Activated naive CD4-positive, alpha-beta T cell treated with anti-CD3 and anti-CD28 coated beads, Interleukin-2, amount 10 ng/mL, durations not matched to agents 7 days and 5 days (primary cell): ENCODE measurements at places on chromosomes 4 and X.

DNA sequence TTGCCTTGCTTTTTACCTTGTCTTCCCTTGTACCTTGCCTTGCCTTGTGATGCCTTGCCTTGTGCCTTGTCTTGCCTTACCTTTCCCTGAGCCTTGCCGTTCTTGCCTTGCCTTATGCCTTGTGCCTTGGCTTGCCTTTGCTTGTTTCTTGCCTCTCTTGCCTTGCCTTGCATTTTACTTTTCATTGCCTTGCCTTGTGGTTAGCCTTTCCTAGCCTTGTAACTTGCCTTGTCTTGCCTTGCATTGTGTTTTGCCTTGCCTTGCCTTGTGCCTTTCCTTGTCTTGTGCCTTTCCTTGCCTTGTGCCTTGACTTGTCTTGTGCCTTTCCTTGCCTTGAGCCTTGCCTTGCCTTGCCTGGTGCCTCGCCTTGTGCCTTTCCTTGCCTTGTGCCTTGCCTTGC, 84.6 kb downstream of the TAB3 start:
- no peak for DNase-seq

DNA sequence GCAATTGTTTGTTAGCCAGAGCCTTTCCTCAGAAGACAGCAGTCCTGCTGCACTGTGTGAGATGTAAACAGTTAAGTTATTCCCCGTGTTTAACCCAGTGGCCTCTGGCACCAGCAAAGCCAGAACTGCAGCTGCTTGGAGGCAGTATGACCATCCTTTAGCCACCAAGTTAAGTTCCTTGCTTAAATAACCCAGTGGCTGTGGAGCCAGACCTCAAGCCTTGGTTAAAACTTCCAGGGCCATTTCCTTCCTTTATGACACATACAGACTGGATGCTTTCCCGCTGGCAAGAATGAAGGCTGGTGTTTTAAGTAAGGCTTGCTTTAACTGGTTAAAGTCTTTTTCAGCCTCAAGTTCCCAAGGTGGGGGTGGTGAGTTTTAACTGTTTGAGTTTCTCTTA, 379.8 kb downstream of the DCAF12L2 start:
- no peak for DNase-seq

GRCh38 chr4:15078682-15079642, 76.7 kb downstream of the CPEB2 start:
- DNase-seq, result no peak

- DNase-seq, result peak; percentile 24
These were observed 763.8 kb upstream of the AADAT start for GRCh38 chr4:170853422-170854021.

- DNase-seq, result no peak
These were observed 7.0 kb upstream of the TLR3 start for GRCh38 chr4:186061921-186062320.

DNA sequence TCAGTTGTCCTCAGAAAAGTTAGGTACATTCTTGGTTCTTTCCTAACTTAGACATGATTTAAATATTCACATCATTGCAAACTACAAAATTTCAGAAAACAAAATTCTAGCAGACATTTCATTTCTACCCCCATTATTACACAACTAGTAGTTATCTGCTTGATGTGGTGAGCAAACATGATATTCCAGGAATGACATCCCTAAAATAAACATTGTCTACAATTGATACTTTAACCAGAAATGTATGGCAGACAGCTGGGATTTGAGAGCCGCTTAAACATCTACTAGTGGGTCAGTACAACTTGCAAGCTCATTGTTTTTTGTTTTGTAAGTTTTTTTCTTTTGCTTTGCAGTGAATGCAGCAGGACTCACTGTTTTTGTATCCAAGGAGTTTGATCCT, 32.1 kb upstream of the AMBN start:
- DNase-seq, result no peak

- no peak for DNase-seq
These were observed 1851.1 kb upstream of the IGFBP7 start for GRCh38 chr4:58961283-58961682.

- DNase-seq, result no peak
These were observed 160.0 kb downstream of the SMIM20 start for GRCh38 chr4:26073886-26074560.

GRCh38 chrX:48592971-48593370, 4.3 kb upstream of the WDR13 start:
- no peak for DNase-seq

GRCh38 chr4:78922207-78922606, 17.0 kb downstream of the PAQR3 start:
- DNase-seq, result no peak

DNA sequence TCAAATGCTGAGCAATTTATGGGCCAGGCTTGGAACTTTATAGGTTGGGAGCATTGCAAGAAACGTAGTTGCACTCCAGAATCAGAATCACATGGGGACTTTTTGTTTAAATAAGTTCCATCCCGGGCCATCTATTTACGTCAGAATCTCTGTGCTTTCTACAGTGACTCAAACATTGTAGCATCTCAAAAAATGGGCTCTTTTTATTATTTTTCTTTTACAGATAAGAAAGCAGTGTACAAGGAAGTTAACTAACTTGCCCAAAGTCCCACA, 10.2 kb downstream of the CC2D2A start:
- DNase-seq, result no peak

- DNase-seq, result peak; percentile 28
These were observed 6.9 kb upstream of the CLOCK start for GRCh38 chr4:55553441-55554201.

DNA sequence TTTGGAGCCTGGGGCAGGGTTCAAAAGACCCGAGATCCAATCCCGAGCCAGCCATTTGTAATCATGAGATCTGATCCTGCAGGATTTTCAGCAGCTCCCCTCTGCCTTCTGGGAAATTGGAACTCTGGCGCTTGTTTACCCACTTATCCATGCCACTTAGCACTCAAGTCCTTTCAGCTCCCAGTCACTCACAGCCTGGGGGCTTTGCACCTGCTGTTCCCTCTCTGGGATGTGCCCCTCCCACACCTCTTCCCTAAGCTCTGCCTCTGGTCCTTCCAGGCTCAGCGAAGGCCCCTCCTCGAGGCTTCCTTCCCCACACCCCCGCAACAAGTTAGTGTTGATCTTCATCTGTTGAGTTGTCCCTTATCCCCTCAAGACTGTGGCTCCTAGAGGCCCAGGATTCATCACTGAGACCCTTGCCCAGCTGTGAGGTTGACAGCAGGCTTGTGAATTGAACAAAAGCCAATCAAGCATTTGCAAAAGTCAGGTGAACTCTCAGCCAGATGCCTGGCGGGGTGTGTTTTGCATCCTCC, 99.1 kb upstream of the AFAP1 start:
- DNase-seq, result no peak

DNA sequence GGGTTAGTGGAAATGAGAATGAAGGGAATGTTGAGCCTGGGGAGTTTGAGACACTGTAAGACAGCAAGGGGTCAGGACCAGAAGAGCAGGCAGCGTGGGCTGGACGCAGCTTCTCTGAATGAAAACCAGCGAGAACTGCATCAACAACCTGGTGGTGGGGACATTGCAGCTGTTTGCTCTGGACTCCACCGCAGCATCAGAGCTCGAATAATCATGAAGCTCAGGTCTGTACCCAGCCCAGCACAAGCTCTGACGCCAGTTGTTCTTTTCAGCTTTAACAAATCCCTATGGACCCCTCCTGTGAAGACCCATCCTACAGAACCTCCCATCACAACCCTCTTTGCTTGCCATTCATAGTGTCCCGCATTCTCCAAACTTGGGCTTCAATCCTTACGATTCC, 106.8 kb upstream of the PNPLA4 start:
- DNase-seq, result no peak

- no peak for DNase-seq
These were observed 48.0 kb upstream of the PDLIM5 start for GRCh38 chr4:94403751-94404150.

DNA sequence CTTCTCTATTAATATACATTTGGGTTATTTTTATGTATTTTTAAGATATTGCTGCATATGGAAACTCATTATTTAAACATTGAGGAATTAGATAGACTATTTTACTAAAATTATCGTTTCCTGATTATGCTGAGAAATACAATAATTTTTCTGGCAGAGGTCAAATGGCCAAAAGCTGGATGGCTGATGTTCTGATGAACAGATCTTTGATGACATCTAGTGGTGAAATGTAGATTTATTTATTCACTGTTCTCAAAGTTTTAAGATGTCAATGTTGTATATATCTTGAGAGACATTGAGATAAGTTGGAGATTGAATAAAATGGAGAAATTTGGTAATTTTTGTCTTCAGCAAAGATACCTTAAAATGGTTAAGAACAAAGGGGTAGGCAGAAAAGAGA, 96.2 kb downstream of the UGT8 start:
- no peak for DNase-seq

DNA sequence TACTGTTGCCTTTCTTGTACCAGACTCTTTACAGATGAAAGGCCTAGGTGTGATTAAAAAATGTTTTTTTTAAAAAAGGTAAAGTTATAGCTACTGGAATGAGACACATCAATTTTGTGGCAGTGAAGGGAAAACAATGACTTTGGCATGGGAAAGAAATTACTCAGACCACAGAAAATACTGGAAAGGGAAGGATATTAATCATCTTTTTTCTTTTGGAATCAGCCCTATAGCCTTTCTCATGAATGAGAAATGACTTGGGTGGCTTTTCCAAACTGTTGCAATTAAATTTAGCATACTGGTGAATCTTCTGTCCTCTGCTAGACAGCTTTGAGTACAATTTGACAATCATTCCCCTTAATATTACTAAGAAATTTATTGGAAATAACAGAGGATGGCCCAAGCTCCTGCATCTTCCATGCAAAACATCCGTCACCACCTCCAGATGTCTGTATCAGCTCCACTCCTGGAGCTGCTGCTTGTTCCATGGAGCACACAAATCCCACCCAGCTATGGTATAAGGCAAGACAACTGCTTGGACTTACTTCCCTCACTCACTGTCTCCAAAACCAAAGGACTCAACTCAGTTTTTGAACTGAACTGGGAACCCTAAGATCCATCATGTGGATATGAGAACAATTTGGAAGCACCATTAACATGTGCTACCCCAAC, 97.6 kb upstream of the ARSJ start:
- DNase-seq, result no peak

GRCh38 chr4:107897823-107898222, 33.5 kb upstream of the CYP2U1 start:
- DNase-seq, result no peak

DNA sequence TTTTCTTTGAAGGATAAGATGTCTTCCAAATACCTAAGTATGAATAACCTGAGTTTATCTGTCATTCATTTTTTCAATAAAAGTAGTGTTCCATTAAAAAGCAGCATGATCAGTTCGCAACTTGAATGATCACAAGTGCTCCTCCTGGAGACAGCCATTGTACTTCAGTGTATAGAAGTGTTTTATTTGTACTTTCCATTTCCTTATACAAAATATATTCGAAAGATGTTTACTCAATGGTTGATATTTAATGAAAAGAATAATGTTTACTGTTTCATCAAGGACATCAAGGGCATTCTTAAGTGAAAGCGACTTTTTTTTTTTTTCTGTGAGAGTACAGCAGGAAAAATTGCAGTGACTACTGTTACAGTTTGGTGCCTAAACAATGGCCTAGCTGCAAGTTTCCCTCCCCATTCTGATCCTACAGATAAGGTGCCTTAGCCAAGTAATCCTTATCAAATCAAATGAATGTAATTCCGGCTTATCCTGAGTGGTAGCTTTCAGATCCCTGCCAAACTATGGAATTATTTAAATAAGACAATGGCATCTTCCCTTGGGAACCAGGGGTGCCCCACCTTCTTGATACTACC, 69.0 kb upstream of the IL15 start:
- DNase-seq, result no peak

GRCh38 chr4:147037069-147037468, 91.4 kb upstream of the TTC29 start:
- no peak for DNase-seq

DNA sequence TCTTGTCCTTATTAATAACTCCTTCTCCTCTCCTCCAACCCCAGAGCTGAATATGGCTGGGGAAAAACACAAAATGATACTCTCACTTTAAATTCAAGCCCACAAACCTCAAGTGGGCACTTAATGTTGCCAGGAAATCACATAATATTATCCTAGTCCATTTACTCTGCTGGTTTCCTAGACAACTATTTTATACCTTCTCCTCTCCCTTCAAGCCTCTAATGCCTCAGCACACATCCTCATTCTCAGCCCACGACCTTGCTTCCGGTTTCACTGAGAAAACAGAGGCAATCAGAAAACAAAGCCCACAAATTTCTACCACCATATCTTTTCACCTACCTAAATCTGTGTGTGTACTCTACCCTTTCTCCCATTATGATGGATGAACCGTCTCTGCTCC, 12.1 kb upstream of the CLCN5 start:
- peak; percentile 22 for DNase-seq

- no peak for DNase-seq
These were observed 18.5 kb downstream of the ADRA2C start for GRCh38 chr4:3784454-3785291.

DNA sequence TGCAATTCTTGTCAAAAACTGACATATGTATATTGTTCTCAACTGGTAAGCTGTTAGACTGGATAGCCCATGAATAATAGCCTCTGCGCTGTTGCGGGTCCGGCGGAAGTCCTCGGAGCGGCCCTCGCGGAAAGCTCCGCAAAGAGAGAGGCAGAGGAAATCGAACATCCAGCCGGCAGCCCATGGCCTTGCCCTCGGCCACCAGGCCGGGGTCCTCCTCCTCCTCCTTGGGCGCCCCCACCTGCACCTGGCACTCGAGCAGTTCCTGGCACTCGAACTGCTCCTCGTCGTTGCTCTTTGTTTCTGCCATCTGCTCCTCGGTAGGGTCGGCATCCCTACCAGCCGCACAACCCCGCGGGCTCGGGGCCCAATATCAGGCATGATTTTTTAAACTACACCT, 1176.3 kb downstream of the PCDH18 start:
- DNase-seq, result no peak

DNA sequence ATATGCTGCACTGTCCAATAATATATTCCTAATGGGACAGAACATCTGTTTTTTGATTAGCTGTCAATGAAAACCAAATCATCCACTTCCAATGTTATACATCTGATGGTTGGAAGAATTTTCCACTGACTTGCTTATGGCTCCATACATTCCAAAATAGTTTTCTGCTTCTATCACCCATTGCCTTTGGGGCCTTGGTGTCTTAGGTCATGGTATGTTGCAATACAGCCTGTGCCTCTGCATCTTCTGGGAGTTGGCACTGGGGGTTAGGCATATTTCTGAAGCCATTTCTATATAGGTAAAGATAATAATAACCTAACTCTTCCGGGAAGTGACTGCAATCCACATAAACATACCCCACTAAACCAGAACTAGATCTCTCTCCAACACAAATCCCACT, 53.2 kb upstream of the NR3C2 start:
- DNase-seq, result no peak

GRCh38 chr4:84451546-84451945, 47.5 kb downstream of the NKX6-1 start:
- DNase-seq, result no peak

- DNase-seq, result no peak
These were observed 1450.6 kb upstream of the IGFBP7 start for GRCh38 chr4:58560736-58561135.
